ENCODE measurements at places on chromosomes 7 and 10.

- no peak for DNase-seq
These were observed 184.2 kb downstream of the WDR37 start for GRCh38 chr10:1240341-1240775.

- DNase-seq, result no peak
These were observed 25.2 kb downstream of the ADAP1 start for GRCh38 chr7:929311-929711.

GRCh38 chr10:35640474-35640873, 1.6 kb downstream of the FZD8 start:
- DNase-seq, result no peak

- DNase-seq, result no peak
These were observed 537.4 kb downstream of the CNTNAP2 start for GRCh38 chr7:146654048-146654447.

- no peak for DNase-seq
These were observed 107.8 kb downstream of the RAB18 start for GRCh38 chr10:27611744-27612550.

DNA sequence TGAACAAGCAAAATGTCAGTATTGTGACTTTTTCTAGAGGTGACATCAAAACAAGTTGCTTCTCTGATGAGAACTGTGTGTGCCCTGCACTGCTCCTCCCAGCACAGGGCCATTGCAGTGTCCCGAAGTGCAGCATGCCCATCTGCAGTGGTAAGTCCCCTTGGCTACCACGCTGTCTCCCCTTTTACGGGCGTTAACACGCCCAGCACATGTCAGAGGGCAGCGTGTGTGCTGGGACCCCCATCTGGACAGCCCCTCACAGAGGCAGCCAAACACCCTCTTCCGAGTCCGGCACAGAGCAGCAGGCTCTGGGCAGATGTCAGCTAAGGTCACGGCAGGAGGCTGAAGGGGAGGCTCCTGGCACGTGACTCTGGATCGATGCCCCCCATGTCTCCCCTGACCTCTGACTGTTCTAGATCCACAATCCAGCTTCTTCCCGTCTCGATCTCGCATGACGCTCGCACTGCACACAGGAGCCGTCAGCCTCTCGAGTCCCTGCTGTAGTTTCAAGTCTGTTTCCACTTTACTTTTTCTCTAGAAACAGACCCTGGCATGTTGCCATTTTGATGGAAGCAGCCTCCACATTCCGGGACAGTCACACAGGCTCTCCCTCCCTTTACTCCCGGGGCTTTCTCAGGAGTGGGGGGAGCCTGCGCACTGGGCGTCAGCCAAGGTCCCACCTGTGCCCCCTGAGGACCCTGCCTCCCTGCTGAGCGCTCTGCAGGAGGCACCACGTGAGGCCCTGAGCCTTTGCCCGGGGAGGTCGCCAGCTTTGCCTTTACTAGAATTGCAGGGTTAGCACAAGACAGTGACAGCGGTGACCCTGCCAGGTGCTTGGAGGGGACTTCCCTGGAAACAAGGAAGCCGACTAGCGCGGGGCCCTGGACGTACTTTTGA, 133.8 kb downstream of the TCERG1L start:
- no peak for DNase-seq

- no peak for DNase-seq
These were observed 132.2 kb downstream of the MAD1L1 start for GRCh38 chr7:2100278-2101208.

GRCh38 chr10:75228834-75229233, 6.9 kb downstream of the COMTD1 start:
- DNase-seq, result no peak

DNA sequence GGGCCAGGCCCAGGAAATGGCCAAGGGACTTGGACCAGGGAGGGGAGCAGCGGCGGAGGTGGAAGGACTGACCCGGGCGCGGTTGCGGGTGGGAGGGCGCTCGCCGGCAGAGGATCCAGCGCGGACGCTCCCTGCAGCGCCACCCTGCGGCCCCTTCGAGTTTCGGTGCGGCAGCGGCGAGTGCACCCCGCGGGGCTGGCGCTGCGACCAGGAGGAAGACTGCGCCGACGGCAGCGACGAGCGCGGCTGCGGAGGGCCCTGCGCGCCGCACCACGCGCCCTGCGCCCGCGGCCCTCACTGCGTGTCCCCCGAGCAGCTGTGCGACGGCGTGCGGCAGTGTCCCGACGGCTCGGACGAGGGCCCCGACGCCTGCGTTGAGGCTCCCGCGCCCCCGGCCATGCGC, 16.8 kb upstream of the ZNF467 start:
- DNase-seq, result no peak

DNA sequence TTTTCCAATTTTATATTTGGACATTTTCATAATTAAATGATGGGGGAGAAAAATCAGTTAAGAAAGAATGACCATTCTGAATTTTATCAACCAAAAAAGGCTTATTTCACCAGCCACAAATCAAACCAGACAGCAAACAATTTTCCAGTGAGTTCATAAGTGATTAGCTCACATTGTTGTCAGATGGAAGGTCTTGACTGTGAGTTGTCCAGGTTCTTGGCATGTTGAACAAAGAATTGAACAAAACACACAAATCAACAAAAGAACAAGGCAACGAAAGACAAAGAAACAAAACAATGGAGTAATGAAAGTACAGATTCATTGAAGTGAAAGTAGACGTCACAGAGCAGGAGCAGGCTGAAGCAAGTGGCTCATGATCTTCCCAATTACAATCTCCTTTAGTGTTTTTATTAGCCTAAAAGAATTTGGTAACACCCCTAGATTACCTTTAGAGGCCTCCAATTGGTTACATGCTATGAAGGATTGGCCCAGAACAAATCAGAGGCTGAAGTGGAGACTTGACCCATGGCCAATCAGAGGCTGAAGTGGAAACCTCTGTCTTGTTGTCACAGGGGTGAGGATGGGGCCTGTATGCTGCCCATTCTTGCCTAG, 248.7 kb downstream of the NEBL start:
- no peak for DNase-seq

- no peak for DNase-seq
These were observed 6.3 kb downstream of the HOXA4 start for GRCh38 chr7:27124096-27124901.

- DNase-seq, result no peak
These were observed 50.1 kb upstream of the DRGX start for GRCh38 chr10:49446031-49446430.
